ENCODE measurements at places on chromosomes 1 and 21.

DNA sequence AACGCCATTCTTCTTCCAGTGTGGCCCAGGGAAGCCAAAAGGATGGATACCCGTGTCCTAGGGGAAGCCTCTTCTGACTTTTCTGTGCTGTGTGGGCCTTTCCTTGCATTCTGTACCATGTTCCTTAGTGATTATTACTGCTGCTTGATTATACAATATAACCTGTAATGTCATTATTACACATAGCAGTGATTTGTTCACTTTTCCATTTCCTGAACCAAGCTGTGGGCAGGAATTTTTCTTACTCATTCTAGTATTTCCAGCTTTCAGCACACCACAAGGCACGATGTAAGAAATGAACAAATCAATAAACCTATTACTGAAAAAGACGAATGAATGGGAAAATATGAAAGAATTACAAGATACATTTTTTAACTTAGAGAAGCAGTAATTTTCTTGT lies 8.4 kb upstream of the USP33 start:
- DNase-seq, result no peak

GRCh38 chr1:12206792-12207424 lies 22.9 kb upstream of the VPS13D start:
- no peak for DNase-seq

DNA sequence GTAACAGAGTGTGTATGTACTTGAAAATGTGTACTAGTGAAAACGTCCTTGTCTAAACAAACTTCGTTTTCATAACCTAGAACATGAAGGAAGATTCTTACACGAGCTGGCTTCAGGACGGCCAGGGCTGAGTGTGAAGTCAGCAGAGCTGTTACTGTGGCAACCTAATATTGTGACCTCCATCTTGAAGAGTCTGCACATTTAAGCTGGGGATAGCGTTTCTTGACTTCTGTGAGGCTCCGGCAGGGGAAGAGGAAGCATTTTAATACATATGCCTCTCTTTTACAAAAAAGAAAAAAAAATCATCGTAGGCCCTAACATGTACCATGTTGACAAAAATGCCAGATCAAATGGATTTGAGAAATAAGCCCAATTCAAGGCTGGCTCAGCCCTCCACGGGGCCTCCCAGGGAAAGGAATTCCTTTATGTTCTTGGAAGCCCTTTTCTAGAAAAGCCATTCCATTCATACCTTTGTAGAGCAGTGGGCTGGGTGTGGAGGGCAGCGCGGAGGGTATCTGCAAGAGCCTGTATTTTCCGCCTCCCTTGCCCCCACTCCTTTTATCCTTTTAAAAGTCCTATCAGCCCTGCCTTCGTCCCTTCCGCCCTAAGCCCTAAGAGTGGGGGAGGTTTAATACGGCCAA lies 51.1 kb downstream of the SIM2 start:
- no peak for DNase-seq

DNA sequence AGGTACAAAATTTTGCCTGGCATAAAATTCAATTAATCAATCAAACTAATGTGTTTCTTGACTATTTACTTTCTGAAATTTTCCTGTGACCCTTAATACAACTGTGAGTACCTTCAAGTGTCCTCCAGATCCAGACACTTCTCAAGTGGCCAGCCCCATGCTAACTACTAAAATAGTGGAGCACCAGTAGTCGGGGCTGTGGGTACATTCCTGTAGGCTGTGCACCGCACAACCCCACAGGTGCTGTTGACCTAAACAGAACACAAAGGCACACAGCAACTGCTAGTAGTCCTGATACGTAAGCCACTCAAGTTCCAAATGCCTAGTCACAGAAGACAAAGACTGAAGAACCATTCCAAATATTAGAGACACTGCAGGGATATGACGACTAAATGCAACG lies 36.6 kb downstream of the TMEM50B start:
- no peak for DNase-seq

DNA sequence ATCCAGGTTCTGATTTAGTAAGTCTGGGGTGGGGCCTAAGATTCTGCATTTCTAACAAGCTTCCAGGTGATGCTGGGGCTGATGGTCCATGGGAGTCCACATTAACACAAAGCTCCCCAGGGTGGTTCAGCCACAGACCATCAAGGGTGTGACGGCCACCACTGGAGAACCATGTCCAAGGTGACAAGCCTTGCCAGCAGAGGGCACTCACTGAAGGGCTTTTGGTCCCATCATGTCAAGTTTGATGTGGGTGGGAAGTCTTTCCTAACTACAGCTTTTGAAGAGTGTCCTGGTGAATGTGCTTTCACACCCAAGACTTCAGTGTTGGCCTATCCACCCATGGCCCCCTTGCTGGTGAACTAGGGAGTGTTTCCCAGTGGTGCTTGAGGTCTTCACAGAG lies 67.1 kb downstream of the UBE2T start:
- DNase-seq, result peak; percentile 13

DNA sequence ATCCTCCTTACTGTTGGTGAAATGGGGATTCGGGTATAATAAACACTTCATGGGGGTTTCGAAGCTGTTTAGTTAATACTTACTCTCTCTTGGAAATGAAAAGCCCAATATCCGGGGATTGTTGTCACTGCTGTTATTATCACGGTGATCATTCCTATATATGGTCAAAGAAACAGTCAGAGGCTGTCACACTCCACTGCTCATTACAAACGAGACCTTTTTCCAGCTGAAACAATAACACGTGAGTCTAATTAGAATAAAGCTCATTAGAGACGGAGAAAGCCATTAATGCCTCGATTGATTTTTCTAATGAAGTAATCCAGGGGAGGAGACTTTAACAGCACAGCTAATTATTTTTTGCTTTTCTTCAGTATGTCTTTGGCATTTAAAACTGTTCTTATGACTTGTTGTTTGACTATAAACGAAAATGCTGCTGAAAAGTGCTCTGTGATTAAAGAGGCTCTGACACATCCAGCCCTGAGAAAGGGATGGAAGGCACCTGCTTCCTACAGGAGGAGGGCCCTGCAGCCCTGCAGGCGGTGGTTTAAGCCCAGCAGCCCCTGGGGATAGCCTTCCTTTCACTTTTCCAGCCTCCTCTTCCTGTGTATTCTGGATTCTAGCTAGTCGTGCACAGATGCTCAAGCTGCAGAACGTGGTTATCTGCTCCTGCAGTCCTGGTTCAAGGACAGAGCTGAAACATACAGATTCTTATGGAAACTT lies 143.6 kb downstream of the EDEM3 start:
- peak; percentile 74 for DNase-seq

DNA sequence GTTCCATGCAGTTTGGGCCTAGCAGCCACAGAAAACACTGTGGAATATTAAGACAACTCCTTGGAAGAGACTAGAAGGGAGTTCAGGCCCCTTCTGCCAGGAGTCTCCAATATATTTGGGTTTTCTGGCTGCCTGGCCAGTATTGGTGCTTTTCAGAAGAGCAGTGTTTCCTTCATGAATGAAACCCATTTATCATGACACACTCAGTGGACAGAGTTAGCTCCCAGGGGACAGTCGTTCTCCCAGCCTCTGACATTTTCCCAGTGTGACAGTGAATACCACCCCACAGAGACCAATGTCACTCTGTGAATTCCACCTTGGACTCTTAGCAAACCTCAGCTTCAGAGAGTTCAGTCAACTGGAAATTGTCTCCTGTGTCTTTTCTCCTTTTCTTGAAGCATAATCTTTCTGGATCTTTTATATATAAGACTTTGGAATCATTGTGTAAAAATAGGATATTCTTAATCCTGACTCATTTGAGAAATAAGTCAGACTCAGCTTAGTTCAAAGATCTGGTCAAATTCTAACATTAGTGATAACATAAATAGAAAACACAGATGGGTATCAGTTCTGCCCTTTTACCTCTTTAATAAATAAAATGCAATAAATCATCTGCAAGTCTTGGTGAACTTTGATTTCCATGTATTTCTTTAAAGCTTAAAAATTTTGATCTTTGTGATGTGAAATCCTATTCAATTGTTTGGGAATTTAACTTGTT lies 40.4 kb downstream of the GNG12 start:
- DNase-seq, result no peak

DNA sequence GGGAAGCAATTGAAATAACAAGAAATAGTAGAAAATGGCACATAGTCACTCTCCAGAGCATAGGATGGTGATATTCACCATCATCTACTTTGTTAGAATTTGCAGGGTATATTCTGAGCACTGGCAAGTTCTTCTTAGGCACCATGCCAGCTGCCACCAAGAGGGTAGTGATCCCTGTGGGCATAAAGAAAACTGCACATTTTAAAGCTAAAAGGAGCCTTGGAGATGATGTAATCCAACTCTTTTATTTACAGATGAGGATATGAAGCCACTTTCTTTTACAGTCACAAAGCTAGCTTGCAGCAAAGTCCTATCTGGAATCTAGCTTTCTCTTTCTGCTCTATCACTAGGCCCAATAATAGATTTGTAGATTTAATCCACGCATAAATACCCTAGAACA lies 69.0 kb downstream of the PTGER3 start:
- DNase-seq, result peak; percentile 20

DNA sequence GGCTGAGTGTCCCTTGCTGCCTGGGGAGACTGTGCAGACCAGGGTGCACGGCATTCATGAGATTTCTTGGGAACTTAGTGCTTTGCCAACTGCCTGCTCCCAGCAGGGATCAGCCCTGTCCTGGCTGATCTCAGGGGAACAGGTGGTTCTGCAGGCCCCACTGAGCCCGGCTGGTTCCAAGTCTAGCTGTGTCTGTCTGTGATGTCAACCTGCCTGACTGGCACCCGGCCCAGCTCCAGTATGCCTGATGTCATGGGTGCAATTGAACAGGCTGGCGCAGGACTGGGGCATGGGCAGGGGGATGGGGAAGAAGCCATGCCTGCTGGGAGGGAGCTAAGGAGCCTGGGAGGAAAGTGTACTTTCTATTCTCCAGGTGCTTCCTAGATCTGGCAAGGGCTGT lies 227.1 kb downstream of the GRIK3 start:
- DNase-seq, result peak; percentile 33

DNA sequence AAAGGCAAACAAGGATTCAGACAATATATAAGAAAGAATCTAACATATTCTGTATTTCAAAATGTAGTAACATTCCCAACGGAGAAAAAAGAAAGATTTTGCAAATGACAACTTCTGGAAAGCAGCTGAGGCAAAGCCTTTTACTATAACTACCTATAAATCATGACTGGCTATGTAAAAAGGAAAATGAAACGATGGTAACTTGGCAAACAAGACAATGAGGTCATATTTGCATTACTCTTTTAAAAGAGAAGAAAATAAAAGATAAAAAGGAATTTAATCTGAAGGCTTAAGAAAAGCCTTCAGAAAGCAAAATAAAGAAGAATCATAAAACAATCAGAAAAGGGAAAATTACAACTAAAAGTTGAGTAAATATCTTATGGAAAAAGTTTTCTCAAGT lies 25.1 kb upstream of the ASPM start:
- DNase-seq, result no peak

DNA sequence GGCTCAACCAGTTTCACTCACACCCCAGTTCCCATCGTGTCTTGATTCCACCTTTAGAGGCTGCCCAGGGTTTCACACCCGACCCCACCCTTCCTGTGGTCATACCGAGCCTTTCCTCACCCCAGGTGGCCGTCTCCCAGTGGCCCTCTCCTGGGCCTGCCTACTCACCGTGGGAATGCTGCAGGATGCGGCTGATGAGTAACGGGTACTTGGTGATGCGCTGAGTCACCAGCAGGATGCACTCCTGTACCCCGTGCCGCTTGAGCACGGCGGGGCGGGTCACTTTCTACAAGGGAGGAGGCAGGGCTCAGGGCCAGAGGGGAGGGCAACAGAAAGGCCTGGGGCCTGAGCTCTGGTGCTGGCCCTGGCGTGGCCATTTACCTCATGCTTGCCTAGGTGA lies 16.4 kb downstream of the ARHGEF2 start:
- DNase-seq, result no peak

- no peak for DNase-seq
Measured at GRCh38 chr1:208868554-208868953, 624.4 kb upstream of the PLXNA2 start.

- DNase-seq, result no peak
Measured at GRCh38 chr1:191290441-191290840, 812.8 kb upstream of the BRINP3 start.

- DNase-seq, result no peak
Measured at GRCh38 chr1:91736715-91737615, 149.0 kb downstream of the TGFBR3 start.

DNA sequence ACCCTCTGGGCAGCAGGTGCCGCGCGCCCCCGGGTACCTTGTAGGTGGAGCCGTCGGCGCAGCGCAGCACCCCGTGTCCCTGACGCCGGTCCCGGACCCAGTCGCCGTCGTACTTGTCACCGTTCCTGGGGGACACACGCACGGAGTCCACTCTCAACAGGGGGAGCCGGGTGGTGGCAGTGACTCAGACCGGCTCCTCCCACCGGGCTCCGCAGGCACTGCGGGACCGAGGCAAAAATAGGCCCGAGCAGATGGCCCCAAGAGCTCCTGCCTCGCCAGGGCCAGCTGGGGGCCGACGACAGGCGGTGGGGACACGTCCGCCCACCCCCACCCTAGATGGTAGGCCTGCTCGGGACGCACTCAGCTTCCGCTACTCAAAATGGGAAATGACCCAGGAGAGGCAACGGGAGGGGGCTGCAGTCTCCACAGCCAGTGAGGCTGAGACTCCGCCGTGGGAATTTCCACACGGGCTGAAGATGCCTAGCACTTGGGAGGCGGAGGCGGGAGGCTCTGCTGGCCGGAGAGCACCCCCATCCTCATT lies 6.3 kb downstream of the MORN1 start:
- DNase-seq, result no peak

DNA sequence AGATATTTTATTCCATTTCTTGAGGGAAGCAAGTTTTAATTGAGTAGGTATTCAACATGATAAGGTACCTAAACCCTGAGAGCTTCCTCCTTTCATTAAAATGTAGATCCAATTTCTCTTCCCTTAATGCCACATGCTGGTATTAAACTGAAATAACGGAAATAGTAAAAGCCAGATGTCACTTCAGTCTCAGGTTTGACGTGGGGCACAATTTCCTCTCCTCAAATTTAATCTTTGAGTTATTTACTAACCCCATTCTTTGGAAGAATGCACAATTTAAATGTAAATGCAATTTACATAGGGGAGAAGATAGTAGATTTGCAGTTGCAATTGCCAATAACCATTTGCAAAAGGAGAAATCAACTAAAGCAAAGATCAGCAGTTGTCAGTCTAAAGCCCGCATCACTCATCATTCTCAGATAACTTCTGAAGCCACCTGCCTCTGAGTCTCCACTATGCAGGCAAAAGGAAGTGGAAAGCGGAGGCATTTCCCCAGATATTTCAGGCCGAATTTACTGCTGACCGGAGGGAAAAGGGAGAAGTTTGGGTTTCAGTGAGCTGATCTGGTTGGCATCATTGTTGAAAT lies 2.1 kb upstream of the LEMD1 start:
- no peak for DNase-seq

All from COR-L47 (cell line).